Stimulated activated CD4-positive, alpha-beta T cell treated with anti-CD3 and anti-CD28 coated beads, Interleukin-2, amount 100 ng/mL, for 48 hours (primary cell): ENCODE measurements at places on chromosomes 5 and 9.
A peak's percentile ranks its signal among the peaks of the same experiment; 100 is the strongest.

DNA sequence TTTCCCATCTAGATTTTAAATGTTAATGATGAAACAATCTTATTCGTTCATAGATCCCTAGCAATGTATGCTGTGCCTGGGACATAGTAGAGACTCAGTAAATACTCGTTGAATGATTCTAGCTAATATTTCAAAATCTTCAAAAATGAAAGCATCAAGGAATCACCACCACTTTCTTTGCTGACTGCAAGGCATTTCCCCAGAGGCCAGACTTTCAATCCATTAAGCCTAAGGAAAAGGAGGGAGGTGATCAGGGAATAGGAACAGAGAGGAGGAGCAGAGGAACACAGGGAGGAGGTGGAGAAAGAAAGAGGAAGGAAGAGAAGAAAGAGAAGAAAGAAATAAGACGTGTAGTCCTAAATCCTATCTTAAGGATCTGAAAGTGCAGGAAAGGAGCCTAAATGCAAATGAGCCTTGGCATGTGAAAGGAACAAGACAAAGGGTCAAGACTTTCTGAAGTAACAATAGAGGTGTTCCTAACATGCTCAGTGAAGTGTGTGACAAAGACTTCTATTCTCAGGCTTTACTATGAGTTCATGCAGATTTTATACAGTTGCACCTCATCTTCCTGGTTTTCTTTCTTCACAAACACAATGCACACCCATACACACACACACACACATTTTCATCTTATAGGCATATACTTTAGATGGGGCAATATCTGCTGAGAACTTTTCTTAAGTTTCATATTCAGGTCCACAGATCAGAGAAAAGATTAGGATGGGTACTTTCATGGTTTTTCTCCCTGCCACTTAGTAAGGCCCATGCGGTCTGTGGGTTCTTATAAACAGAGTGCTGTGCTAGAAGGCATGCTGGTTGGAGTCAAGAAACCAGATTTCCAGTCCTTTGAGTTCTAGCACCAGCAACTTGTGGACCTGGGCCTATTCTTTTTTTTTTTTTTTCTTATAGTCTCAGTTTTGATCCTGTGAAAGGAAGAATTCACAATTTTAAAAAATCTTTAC lies 512.2 kb upstream of the TNC start:
- no peak for DNase-seq

GRCh38 chr5:9627541-9627940 lies 2.6 kb downstream of the TAS2R1 start:
- DNase-seq: no peak

GRCh38 chr5:122154491-122154890 lies 25.1 kb downstream of the ZNF474 start:
- DNase-seq: no peak

DNA sequence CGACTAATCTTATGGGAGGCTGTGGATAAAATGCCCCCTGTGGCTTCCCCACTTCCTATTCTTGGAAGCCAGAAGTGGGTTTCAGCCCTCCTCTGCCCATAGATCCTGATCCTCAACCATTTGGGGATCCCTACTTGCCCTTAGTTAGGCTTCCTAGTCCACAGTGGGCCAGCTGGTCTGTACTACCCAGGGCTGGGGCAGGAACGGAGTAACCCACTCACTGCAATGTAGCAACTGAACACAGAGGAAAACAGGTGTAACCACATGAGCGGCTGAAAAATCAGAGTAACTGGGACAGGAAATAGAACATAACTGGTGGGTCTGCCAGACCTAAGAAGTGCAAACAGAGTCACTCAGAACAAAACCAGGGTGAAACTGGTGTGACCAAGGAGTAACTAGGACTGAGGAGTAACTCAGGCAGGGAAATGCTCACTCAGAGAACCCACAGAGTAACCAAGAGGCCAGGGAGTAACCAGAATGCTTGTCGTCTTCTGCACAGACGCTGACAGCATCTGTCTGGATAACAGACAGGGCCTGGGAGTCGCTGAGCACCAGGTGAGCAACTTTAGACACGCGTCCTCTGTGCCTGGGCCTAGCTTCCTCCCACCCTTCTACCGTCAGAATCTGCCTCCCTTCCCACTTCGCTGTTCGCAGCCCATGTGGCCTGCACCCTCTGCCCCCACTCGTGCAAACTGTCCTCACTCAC lies 1.0 kb downstream of the AQP3 start:
- peak; percentile 41 for DNase-seq

- no peak for DNase-seq
Measured at GRCh38 chr9:31821583-31821982, 562.9 kb upstream of the ACO1 start.

DNA sequence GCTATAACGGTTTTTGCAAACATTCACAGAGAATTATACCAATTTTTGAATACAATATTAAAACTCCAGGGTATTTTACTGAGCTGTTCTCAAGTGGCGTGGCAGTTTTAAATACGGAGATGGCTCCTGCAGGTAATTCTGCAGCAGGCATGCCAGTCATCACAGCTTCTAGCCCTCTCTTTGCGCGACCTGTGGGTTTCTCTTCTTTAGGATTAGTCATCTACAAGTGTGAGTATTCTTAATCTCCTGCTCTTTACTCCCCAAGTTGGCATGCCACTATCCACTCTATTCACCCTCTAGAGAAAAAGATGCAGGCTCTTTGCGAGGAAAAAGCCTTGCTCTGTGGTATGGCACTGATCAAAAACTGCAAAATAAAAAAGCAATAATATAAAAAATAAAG lies 43.9 kb downstream of the ANKRD31 start:
- DNase-seq: peak; percentile 4

DNA sequence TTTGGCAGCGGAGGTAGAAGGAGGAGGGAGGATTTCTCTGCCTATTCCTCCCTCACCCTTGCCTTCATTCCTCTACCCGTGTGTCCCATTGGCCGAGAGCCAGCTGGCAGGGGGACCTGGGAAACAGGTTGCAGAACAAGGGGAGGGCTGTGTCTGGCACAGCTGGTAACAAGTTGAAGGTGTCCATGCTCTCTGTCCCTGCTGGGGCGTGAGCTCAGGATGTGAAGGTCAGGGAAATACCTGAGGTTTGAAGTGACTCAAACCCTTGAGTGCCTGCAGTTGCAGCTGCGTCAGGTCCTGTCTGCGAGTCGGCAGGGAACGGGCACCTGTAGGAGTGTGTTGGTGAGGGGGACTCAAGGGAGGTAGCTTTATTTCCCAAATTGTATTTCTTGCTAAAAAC lies 16.2 kb downstream of the MIGA2 start:
- DNase-seq: no peak

- DNase-seq: no peak
Measured at GRCh38 chr9:134967547-134967930, 49.8 kb upstream of the FCN1 start.

- DNase-seq: no peak
Measured at GRCh38 chr5:147669169-147669869, 113.2 kb downstream of the JAKMIP2 start.

- DNase-seq: no peak
Measured at GRCh38 chr9:31034311-31034710, 1350.1 kb upstream of the ACO1 start.

DNA sequence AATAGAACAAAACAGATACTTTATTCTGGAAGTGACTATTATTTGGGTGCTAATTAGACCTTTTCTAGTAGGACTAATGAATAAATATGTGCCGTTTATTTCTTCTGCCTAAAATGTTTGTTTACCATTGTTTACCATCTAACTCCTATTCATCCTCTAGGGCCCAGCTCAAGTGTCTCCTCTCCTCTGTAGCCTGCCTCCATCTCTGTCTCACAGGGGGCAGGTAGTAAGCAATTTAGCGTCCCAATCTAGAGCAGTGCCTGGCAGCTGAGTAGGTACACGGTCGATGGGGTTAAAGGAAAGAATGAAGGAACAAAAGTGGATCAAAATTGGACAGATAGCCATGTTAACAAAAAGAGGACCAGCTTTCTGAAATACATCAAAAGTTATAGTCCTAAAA lies 230.9 kb downstream of the SLF1 start:
- DNase-seq: no peak

- no peak for DNase-seq
Measured at GRCh38 chr5:93164690-93165089, 416.3 kb downstream of the NR2F1-AS1 start.

DNA sequence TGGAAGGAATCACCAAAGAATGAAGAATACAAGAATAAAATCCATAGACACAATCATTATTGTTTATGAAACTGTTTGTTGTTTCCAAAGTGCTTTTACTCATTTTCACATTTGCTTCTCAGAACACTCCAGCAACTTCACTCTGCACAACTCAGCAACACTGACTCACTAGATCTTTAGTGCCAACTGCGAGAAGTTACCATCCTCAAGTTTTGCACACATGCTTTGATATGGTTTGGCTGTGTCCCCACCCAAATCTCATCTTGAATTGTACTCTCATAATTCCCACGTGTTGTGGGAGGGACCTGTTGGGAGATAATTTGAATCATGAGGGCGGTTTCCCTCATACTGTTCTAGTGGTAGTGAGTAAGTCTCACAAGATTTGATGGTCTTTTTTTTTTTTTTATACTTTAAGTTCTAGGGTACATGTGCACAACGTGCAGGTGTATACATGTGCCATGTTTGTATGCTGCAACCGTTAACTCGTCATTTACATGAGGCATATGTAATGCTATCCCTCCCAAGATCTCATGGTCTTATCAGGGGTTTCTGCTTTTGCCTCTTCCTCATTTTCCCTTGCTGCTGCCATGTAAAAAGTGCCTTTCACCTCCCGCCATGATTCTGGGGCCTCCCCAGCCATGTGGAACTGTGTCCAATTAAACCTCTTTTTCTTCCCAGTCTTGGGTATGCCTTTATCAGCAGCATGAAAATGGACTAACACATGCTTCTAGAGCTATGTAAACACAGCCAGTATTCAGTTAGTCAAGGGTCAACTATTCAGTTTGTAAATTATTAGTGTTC lies 36.9 kb downstream of the CLINT1 start:
- DNase-seq: no peak

DNA sequence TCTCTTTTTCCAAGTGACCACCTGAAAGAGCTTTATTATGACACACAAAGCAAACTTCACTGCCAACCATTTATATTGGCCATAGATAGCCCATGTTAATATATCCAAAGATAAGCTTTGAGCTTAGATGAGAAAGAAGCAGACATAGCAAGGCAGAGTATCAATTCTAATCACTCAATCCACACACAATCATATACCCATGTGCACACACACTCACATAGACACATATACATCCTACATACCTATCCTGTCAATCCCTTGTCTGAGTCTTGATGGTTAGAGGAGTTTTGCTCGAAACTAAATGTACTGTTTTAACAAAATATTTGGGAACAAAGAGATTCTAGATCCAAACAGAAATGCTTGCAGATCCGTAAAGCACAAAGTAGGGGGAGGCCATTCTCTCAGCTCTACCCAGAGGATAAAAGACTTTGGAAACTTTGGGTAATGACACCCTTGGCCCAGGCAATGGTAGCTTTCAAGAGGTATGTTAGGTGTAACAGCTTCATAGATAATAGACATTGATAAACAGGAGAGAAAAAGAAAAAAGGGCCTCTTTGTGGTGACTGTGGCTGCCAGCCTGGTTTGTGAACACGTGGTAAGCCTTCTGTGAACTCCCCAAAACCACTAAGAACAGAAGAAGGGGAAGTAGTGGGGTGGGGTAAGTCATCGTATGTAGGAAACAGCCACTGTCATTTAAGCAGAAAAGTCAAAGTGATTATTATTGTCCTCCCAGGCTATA lies 121.6 kb downstream of the TLR4 start:
- peak; percentile 1 for DNase-seq

- no peak for DNase-seq
Measured at GRCh38 chr5:43348207-43348606, 35.0 kb upstream of the HMGCS1 start.

GRCh38 chr9:83707518-83707767 lies 315 bp downstream of the UBQLN1 start:
- DNase-seq: peak; percentile 63

GRCh38 chr9:134809826-134810225 lies 70.8 kb upstream of the FCN2 start:
- no peak for DNase-seq

- DNase-seq: no peak
Measured at GRCh38 chr5:92963800-92964199, 617.2 kb downstream of the NR2F1-AS1 start.

- peak; percentile 9 for DNase-seq
Measured at GRCh38 chr9:83622433-83622938, 457 bp upstream of the IDNK start.

DNA sequence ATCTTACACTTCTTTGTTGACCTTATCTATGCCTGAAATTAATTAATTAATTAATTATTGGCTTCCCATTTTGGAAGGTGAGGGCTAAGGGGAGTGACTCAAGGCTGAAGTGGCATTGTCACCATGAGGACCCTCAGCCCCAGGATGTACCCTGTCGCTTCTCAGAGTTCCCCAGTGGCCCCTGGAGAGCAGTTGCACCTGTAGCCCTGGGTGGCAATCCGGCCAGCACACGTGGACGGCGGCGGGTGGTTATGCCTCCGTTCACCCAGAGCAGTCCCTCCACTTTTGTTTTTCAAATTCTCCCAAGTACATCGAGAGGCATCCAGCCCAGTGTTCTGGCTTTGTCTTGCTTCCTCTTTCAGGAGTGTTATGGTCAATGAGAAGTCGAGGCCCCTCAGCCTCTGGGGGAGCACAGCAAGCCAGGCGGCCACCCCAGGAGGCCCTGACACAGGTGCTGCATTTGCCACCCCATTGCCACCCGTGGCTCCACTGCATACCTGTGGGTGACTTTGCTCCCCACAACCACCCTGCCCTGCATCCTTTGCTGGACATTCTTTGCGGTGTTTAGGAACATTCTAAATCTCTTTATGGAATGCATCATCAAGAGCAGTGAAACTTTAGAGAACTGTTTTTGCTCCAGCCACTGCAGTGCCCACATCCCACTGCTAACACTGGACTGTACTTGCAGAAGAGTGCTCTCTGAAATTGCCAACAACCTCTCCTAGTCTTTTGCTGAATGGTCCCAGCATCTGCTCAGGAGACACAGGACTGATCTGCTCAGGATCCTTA lies 11.5 kb upstream of the IRX2 start:
- DNase-seq: no peak

DNA sequence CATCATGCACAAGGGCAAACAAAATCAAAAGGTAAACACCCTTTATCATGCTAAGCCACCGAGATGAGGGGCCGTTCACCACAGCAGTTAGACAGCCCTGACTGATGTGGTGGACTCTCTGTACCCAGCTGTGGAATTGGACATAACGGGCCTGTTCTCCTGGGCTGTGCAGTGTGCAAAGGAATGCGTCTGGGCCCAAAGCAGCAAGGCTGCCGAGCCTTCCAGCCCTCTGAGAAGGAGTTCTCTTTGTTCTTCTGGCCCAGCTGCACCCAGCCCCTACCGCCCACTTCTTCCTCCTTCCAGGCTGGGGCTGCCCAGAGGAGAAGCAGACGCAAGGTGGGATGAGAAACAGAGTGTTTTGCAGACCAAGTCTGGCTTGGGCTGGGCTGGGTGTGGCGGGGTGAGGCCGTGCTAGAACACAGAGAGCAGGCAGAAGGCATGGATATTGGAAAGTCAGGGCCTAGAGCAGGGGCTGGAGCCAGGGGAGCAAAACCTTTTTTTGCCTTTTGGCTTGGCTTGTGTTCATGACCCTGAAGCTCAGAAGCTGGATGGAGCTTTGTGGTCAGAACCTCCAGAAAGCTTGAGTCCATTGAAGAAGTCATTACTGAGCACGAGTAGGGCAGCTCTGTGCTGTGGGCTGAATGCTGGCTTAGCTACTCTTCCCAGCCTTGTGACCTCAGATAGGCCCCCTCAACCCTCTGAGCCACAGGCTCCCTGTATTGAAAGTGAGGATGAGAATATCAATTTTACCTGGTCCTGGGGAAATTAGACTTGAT lies 49.8 kb upstream of the SH3PXD2B start:
- DNase-seq: no peak
